A172 (cell line): ENCODE measurements at places on chromosomes 7 and 10.

- no peak for DNase-seq
Measured at GRCh38 chr7:32516551-32517100, 21.3 kb downstream of the AVL9 start.

DNA sequence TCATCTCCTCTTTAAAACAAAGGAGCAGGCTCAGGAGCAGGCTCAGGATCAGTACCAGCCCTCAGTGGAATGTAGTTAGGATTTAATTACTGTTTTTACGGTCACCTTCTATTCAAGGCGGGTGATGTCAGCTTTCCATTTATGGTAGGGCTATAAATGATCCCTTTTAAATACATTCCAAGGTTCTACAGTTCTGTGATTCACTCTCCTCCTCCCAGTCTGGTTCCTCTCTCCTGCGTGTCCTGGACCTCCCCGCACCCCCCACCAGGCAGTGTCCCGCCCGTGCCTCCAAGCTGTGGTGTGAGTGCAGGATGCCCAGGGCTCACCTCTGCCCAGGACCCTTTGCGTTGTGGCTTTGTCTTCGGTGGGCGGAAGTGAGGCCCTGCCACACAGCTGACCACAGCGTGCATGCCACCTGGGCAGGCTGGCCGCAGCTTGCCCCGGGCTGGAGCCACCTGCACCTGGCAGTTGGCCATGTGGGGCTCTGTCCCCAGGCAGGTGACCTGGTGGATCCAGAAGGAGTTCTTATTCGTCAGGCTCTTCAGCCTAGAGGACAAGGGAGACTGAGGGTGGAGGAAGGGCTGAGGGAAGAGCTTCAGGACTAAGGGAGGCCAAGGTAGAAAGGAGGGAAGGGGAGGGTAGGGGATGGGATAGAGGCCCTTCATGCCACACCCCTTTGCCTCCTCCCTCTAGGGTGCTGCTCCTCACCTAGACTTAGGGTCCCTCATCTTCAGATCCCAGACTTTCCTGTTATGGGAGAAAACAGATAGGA, 9.1 kb downstream of the LOXL4 start:
- DNase-seq: peak; percentile 81

DNA sequence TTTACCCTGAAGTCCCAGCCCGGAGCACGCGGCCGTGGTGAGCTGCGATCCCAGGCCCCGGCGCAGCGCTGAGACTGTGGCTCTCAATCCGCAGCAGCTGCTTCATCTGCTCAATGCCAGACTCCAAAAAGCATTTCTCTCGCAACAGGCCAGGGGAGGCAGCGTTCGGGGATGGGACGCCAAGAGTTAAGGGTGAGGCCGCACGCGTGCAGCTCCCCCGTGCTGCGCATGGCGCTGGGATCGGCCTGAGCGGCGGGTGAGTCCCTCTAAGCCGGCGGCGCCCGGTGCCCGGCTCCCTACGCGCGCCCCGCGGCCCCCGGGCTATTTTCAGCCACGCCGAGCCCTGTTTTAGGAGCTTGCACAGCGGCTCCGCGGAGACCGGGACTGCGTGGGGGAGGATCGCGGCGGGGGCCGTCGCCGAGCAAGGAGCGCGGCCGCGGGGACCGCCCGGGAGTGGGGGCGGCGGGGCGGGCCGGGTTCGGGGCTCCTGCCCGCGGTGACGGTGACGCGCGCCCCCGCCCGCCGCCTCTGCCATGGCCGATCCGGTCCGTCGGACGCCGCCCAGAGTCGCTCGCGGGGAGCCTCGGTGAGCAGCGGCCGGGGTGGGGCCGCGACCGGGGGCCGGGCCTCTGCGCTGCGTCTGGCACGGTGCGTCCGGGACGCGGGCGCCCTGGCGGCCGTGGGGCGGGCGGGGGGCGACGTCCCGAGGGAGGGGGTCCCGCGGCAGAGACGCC, 29.4 kb upstream of the JAKMIP3 start:
- DNase-seq: no peak

- peak; percentile 67 for DNase-seq
Measured at GRCh38 chr7:141533149-141533949, 17.9 kb upstream of the AGK start.

GRCh38 chr7:155210356-155210755, 87.3 kb upstream of the INSIG1 start:
- no peak for DNase-seq

DNA sequence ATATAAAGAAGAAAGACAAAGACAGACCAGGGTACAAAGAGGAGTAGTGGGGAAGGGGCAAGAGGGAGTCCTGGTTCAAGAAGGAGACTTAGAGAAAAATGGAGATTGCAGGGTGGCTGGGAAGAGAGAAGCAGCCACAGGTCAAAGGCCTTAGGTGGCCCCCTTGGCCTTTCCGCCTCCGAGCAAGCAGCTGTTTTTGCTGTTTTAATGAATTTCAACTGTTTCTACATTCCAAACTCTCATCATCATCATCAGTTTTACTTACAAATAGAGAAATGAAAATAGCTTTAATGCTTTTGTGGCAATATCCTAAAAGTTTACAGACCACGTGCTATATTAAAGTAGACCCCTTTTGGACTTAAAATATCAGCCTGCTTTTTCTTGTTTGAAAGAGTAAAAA, 399.7 kb downstream of the EXOC4 start:
- no peak for DNase-seq

DNA sequence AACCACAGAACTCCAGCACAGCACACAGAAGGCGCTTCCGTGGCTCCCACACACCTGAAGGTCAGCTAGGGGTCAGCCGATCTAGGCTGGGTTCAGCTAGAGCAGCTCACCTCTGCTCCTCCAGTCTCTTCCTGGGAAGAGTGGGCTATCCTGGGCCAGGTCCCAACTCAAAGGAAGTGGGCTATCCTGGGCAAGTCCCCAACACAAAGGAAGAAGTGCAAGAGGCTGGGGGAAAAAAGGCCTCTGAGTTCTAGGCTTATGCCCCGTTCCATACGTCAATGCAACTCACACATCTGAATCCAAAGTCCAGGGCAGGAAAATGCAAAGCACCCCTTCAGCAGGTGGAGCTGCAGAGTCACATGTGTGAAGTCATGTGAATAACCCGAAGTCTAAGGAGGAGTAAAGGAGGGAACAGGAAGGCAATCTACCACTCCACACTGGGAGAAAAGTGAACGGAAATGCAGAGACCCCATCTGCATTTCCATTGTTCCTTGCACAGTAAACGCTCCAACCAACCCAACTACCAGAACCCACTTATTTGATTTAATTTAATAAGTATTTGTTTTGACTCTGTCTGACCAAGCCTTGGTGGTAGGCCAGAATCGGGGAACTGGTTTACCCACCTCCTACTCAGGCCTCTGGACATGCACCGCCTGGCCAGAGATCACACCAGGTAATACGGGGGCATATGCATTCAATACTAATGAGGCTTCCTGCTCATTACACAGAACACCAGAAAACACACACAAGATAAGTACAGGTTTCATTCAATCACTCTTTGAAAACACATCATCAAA, 95.5 kb upstream of the RNF32 start:
- DNase-seq: no peak

DNA sequence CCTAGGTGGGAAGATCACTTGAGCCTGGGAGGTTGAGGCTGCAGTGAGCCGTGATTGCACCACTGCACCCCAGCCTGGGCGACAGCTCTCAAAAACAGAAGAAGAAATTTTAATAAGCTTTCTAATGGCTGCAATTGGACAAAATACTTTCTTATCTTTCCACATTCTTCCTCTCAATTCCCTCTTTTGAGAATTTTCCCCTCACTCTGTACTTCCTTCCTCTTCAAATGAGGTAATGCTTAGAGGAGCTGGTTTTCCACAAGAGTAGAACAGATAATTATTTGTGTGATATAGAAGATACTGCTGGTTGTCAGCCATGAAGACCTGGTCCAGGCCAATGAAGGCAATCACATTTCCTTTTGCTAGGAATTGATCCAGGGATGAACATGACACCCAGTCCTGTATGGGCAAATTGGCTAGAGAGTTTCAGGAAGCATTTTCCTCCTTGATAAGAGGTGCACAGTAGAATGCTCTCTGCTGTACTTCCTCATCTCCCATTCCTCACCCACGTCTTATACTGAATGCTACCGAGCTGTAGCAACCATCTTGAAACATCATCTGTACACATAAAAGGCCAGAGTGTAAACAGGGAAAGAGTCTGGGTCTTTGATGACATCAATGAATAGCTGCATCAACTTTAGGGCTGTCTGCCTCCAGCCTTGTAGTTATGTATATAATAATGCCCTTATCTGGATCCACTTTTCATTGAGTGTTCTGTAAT, 103.9 kb downstream of the CDK6 start:
- no peak for DNase-seq

- no peak for DNase-seq
Measured at GRCh38 chr7:44066111-44066460, 719 bp upstream of the PGAM2 start.

GRCh38 chr7:48505051-48505450, 333.8 kb downstream of the ABCA13 start:
- DNase-seq: no peak

DNA sequence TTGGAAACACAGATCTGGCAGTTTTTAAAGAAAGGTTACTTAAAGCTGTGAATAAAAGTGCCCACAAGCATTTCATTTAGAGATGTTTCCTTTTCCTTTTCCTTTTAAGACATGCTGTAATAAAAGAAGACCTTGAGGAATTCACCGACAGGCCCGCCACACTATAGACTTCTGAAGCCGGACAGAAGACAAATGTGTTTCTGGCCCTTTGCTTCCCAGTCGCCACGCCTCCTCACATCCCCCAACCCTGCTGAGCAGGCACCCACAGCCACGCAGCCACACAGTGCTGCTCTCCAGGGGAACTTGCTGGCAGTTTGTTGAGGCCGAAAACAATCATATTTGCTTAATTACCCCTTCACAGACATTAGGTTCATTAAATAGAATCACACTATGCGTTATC, 83.4 kb downstream of the SLC25A13 start:
- no peak for DNase-seq

DNA sequence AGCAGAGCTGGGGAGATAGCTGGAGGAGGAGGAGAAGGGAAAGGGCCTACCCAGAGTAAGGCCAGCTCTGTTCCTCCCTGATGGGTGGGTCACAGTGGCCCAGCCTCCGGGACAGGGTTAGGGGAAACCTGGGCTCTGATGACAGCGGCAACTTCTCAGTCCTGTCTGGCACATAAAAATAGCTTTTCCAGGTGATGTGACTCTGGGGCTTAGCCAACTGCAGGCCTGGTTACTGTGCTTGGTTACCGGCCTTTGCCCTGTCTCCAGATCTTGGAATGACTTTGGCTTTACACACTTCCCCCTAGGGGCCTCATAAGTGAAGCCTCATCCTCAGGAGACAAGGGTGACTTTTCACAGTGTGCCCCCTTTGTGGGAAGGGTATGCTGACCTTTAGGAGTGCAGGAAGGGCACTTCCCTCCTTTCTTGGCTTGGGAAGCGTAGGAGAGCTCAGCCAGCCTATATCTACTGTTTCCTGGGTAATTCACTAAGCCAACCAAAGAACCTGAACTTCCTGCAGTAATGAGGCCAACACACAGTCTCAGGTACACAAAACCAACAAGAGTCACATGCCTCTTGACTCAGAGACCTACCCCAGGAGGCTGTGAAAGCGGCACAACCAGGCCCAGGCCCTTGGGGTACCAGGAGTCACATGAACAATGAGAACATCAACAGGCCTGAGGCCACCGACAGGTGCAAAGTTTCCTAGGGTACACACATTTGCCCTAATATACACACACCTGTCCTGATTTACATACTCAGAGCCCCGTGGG, 11.7 kb upstream of the HILPDA start:
- DNase-seq: no peak

DNA sequence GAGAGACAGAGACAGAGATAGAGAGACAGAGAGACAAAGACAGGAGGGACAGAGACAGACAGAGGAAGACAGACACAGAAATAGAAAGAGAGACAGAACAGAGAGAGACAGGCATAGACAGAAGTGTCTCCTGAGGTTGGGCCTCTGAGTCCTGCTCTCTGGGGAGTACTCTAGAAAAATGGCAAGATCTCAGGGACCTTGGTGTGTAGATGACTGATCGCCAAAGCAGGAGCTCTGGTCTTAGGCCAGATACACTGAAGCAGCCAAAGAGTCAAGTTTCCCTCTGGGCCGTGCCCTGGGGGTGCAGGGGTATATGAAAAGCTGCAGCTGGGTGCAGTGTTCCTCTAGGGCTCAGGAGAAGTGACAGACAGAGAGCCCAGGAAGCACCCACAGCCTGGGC, 176.6 kb upstream of the TNS3 start:
- no peak for DNase-seq

DNA sequence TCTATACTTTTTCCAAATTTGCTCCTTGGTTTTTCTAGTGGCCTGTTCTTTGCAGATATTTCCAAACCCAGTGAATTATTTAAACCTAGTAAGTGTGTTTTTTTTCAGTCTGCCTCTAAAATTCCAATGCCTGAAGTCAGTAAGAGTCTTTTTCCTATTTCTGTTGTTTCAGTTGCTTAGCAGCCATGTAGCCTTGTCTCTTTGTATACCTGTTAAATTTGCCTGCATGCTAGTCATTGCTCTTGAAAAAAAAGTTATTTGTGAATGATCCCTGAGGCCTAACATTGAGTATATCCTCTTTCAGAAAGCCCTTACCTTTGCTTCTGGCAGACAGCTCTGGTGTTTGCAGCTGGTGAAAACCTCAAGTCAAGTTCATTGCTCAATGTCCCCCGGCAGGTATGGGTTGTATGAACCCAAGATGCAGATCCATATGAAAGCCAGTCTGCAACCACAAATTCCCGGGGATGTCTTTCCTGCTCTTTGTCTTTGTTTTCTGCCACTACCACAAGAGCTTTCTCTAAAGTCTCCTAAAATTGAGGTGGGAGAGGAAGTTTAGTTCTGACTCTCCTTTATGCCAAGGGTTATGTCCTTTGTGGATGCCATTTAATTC, 35.7 kb downstream of the CH25H start:
- no peak for DNase-seq

- DNase-seq: no peak
Measured at GRCh38 chr10:25753776-25754175, 180.3 kb upstream of the MYO3A start.

GRCh38 chr7:80735330-80735729, 96.9 kb downstream of the CD36 start:
- DNase-seq: no peak

DNA sequence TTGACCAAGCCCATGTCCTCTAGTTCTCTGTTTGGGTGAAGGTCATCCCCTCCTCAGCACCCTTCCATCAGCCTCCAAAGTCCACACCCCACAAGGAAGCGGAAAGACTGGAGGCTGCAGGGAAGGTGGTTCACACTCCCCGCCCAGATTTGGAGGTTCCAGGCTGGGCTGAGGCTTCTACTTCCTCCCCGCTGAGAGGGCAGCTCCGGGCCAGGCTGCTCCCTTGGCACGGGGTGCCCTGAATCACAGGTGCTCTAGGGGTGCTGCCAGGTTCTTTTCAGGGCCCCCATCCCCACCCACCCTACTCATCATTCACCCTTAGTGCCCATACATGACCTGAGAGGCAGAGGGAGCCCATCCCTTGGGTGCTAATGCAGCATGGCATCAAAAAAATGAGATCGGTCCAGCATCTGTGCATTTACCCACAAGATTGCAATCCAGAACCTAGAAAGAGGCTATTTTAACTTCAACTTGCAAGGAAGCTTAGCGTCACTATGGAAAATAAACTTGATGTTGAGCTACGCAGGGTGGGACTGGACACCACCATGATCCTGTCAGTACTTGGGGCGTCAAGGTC, 47.3 kb upstream of the ZMIZ1 start:
- no peak for DNase-seq
